Activated CD4-positive, alpha-beta T cell treated with anti-CD3 and anti-CD28 coated beads for 36 hours (primary cell): ENCODE measurements at places on chromosomes 5 and 9. TPM values are rescaled to one million over a fixed set of nuclear protein-coding genes. Genes with fewer than 3 reads are reported as not detected.

Gene CNTNAP3B
- not detected for total RNA-seq

DNA sequence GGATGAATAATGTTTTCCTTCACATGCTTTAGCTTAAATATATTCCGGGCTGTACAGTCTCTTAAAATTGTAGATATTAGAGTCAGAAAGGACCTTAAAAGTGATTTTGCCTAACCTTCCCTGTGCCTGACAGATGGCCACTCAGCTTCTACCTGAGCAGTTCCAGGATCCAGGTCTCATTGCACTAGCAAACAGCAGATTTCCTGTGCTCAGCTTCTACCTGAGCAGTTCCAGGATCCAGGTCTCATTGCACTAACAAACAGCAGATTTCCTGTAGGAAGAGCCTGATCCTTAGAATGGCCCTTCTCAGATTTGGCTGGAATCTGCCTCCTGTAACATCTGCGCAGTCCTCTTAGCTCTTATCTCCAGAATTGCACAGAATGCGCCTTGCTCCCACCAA is 219.8 kb downstream of the AOPEP start:
- peaks cover 21% of the 10 kb centered on the region for H3K4me1 ChIP-seq
- no peaks in the 10 kb centered on the region for H3K36me3 ChIP-seq
- no peak overlapping the region for H3K4me3 ChIP-seq
- H3K27ac ChIP-seq: no peak overlapping the region
- no peaks in the 10 kb centered on the region for H3K27me3 ChIP-seq

DNA sequence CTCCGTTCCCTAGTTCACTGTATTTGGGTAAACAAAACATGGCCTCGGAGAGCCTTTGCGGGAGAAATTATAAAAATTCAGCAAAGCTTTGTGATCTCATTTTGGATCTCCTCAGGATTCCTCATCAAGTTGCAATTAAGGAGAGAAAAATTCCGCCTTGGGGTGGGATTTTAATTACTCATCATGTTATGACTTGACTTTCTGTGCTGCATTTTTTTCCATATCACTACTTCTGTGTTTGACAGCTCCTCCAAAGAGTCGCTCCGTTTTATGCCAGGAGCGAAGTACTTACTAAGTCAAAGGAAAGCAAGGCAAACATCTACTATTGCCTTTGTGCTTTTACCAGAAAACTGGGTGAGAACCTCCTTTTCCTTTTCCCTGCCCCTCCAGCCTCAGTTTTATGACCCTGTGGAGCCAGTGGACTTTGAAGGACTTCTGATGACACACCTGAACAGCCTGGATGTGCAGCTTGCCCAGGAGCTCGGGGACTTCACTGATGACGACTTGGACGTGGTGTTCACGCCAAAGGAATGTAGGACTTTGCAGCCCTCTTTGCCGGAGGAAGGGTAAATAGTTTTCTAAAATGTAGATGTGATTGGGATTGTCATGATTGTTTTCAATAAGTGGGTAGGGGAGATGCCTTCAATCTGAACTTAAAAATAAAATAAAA is 71.5 kb downstream of the DOCK8 start:
- no peak for DNase-seq
- H3K27me3 ChIP-seq: no peaks in the 10 kb centered on the region
- peaks cover 70% of the 10 kb centered on the region for H3K36me3 ChIP-seq
- H3K4me3 ChIP-seq: no peak overlapping the region

GRCh38 chr9:127767909-127768331 is 10.5 kb downstream of the SH2D3C start:
- H3K4me1 ChIP-seq: peaks cover 71% of the 10 kb centered on the region
- H3K36me3 ChIP-seq: peaks cover 28% of the 10 kb centered on the region
- H3K27me3 ChIP-seq: no peaks in the 10 kb centered on the region
- H3K4me3 ChIP-seq: no peak overlapping the region
- DNase-seq: no peak
- peak overlapping the region; percentile 74 for H3K27ac ChIP-seq

- H3K4me1 ChIP-seq: peaks cover 72% of the 10 kb centered on the region
- no peaks in the 10 kb centered on the region for H3K27me3 ChIP-seq
- DNase-seq: no peak
- peaks cover 52% of the 10 kb centered on the region for H3K36me3 ChIP-seq
- H3K4me3 ChIP-seq: peak overlapping the region; percentile 95
Observed at GRCh38 chr5:142109331-142110045, 909 bp downstream of the NDFIP1 start.

GRCh38 chr5:170235876-170236864 is 3.4 kb downstream of the C5orf58 start:
- no peak overlapping the region for H3K4me3 ChIP-seq
- H3K36me3 ChIP-seq: no peaks in the 10 kb centered on the region
- H3K27me3 ChIP-seq: no peaks in the 10 kb centered on the region
- no peak overlapping the region for H3K27ac ChIP-seq
- no peak for DNase-seq

- peaks cover 24% of the 10 kb centered on the region for H3K36me3 ChIP-seq
- DNase-seq: peak; percentile 82
- no peaks in the 10 kb centered on the region for H3K27me3 ChIP-seq
- peaks cover 3% of the 10 kb centered on the region for H3K4me1 ChIP-seq
Observed at GRCh38 chr9:100028201-100028784, 70.5 kb downstream of the ERP44 start.

DNA sequence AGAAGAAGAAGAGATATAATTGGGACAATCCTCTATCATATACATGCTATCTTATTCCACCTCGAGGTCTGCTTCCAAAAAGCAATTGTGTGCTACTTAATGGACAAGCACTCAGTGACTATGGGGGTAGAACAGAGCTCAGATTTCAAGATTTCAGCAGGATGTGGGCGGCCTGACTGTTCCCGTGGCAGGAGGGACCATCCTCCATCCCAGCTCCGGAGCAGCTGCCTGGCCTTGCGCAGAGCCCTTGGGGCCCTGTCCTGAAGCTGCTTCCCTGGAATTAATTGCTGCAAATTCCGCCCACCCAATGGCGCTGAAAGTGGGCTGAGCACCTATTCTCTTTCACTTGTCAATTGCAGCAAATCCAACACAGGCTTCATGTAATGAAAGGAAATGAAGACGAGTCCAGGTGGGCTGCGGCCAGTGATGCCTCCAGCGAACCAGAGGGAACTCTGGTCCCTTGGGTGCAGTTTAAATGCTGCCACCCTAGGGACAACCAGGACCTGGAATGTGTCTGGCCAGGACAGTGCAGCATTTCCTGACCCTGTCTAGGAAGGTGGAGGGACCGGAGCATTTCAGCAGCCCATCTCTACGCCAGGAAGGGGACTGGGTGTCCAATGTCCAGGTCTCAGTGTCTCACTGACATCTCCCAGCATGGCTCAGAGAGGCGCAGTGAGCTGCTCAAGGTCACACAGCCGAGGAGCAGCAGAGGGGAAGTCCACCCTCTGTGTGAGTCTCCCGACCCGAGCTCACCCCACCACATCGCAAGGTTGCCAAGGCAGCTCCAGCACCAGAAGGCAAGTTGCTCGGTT is 50.5 kb upstream of the FCN1 start:
- no peak for DNase-seq
- no peaks in the 10 kb centered on the region for H3K36me3 ChIP-seq
- no peak overlapping the region for H3K4me3 ChIP-seq
- no peaks in the 10 kb centered on the region for H3K4me1 ChIP-seq
- H3K27ac ChIP-seq: no peak overlapping the region

GRCh38 chr9:108041551-108041950 is 552.0 kb upstream of the KLF4 start:
- no peak for DNase-seq
- no peaks in the 10 kb centered on the region for H3K27me3 ChIP-seq
- H3K27ac ChIP-seq: no peak overlapping the region
- H3K4me3 ChIP-seq: no peak overlapping the region

Gene ELOVL7
- 0.85 TPM for total RNA-seq

Gene HSPB3
- not detected for total RNA-seq
